NK-92 treated with Interleukin-12 subunit alpha and Interleukin-12 subunit beta, amount 100 ng/mL, for 24 hours (cell line): ENCODE measurements at places on chromosomes 13 and 19.

- no peak for DNase-seq
Measured at GRCh38 chr13:112880221-112880641, 88.8 kb upstream of the MCF2L start.

DNA sequence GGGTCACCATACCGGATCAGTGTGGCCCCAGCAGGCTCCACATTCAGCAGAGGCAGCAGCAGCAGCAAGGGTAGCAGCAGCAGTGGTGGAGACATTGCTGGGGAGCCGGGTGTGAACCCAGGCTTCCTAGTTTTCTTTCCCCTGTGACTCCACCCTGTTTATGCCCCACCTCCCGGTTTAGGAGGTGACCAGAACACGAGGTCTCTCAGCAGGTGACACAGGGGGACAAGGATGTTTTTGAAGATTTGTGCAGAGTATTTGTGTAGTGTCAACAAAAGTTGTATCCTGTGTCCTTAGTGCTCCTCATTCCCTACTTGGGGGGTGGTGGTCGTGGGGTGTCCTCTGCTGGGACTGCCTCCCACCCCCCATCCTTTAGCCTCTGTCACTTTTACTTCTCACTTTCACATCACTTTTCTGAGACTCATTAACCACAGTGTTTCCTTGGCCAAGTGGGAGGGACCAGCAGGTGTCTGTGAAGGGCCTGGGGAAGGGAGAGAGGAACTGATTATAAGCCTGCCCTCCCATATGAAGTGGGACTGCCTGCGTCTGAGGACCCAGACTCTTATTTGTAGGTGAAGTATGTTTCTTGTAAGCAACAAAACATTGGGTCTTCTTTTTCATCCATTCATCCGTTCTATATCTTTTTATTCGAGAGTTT lies 15.6 kb upstream of the KCNC3 start:
- no peak for DNase-seq

GRCh38 chr13:67258482-67258881 lies 28.3 kb upstream of the PCDH9 start:
- no peak for DNase-seq

DNA sequence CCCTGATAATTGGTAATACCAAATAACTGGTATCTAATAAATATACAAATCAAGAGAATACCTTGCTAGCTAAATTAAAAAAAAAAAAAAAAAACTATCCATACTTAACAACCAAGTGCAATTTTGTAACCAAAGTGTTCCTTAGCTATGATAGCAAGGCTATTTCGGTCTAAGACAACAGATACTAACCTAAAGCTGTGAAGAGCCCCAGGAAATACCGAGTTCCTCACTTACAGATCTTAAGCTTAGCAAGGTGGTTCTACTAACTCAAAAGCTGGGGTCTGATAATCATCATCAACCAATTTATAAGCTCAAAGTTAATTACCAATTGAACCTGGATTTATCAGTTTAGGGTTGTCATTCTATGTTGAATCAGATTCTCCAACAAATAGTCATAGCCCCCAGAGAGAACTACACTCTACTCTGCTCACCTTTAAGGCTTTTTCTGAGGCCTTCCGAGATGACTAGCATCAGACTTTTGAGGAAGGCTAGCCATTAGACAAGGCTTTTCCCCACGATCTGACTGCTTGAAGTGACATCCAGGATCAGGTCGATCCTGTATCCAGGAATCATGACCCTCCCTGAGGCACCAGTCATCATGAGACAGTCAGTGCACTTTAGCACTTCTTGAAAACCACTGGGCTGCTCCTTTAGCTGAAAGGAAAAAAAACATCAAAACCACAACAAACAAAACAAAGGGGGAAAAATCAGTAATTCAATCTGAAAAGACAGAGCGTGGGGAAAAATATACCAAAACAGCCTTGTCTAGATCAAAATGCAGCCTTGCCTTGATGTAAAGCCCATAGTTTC lies 31.9 kb downstream of the INTS6 start:
- no peak for DNase-seq

GRCh38 chr13:75947448-75947847 lies 311.3 kb downstream of the LMO7 start:
- no peak for DNase-seq

GRCh38 chr19:9808855-9809824 lies 9.7 kb downstream of the FBXL12 start:
- DNase-seq: no peak

GRCh38 chr19:14494411-14494810 lies 1.5 kb downstream of the GIPC1 start:
- DNase-seq: no peak

GRCh38 chr19:48319647-48320541 lies 5.5 kb upstream of the EMP3 start:
- peak; percentile 63 for DNase-seq

DNA sequence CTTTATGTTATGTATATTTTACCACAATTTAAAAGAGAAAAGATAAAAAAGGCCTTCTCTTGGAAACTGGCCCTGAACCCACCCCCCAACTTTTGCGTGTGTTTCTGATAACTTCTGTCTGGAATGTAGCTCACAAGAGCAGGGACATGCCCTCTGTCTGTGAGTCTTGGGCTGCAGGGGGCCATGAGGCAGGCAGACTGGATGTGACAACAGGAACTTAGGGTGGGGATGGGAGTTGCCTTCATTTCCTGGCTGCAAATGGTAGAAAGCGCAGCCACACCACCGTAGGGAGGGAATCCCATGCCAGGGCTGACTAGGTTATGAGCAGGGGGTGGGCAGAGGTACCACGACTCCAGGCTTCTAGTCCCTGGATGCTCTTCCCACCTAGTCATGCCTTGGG lies 21.9 kb downstream of the CILP2 start:
- no peak for DNase-seq

DNA sequence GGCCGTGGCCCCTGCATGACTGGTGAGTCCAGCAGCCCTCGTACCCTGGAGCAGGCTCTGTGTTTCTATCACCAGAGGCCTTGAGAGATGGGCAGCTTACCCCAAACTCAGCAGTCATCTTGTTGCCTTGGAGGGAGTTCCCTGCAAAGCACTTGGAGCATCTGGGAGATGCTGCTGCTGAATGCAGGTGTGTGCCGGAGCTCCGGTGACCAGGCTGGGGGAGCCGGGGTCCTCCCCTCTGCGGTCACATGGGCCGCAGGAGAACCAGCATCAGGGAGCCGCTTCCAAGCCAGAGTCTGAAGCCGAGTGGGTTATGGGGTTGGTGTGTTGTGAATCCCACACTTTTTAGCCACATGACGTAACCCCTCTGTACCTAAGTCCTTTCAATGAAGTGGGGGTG lies 82.8 kb downstream of the TEX29 start:
- DNase-seq: no peak

- no peak for DNase-seq
Measured at GRCh38 chr19:15550929-15551292, 42.6 kb downstream of the CYP4F22 start.

DNA sequence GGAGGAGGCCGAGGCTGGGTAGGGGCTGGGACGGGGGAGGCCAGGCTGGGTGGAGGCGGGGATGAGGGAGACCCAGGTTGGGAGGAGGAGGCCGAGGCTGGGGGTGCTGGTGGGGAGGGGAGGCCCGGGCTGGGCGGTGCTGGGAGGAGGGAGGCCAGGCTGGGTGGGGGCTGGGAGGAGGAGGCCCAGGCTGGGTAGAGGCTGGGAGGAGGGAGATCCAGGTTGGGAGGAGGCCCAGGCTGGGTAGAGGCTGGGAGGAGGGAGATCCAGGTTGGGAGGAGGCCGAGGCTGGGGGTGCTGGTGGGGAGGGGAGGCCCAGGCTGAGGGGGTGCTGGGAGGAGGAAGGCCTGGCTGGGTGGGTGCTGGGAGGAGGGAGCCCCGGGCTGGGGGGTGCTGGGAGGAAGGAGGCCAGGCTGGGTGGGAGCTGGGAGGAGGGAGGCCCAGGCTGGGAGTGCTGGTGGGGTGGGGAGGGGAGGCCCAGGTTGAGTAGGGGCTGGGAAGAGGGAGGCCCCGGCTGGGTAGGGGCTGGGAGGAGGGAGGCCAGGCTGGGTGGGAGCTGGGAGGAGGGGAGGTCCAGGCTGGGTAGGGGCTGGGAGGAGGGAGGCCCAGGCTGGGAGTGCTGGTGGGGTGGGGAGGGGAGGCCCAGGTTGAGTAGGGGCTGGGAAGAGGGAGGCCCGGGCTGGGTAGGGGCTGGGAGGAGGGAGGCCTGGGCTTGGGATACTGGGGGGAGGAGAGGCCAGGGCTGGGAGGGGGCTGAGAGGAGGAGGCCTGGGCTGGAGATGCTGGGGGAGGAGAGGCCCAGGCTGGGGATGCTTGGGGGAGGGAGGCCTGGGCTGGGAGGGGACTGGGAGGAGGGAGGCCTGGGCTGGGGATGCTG lies 10.7 kb downstream of the TPGS1 start:
- DNase-seq: no peak

DNA sequence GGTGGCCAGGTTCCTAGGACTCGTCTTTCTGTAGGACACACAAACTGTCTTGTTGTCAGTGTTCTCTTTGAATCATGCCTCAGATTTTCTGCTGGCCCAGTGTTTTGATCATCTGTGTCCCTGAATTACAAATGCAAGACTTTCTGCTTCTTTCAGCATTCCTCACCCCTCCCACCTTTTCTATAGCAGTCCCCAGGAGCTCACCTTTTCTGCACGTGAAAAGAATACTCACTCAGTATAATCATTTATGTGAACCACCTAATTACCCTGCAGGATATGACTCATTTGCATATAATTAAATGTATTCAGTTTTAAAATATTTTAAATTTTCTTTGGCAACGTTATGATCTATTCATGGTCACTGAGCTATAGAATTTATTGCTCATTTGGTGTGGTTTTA lies 389.2 kb downstream of the ITGBL1 start:
- no peak for DNase-seq

DNA sequence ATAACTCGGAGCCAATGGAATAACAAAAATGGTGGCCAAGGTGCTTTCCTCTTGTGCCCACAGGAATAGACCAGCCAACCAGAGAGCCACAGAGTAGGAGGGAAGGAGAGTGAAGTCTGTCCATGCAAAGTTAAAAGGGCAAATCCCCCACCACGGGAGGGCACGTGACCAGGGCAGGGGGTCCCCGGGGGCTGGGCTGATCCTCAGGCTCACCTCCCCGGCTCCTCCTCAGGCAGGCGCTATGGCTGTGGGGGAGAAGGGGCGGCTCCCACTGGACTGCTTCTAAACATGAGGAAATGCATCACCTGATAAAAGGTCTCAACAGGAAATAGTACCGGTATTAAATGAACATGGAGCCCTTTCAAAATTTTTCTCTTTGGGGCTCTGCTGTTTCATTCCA lies 73.2 kb upstream of the SLC15A1 start:
- no peak for DNase-seq

GRCh38 chr19:5131031-5131505 lies 162.2 kb downstream of the KDM4B start:
- DNase-seq: no peak

- no peak for DNase-seq
Measured at GRCh38 chr19:13817615-13818371, 22.6 kb downstream of the ZSWIM4 start.

- no peak for DNase-seq
Measured at GRCh38 chr19:6693056-6693471, 23.1 kb upstream of the TNFSF14 start.

GRCh38 chr19:1489463-1490310 lies 463 bp downstream of the PCSK4 start:
- no peak for DNase-seq

DNA sequence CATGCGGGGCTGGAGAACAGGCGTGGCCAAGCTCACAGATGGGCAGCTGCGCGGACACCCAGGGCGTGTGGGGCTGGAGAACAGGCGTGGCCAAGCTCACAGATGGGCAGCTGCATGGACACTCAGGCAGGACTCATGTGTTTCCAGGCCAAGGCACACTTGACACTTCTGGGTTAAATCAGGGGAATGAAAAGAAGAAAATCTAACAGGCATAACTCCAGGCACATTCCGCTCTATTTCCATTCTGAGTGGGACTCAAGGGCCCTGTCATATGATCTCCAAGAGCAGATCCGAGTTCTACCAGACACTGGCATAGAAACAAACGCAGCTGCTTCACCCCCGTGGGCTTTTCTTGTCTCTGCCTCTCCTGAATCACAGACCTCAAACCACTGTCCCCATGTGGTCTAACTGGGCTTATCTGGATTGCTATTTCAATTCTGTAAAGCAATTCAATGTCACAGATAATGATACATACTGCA lies 17.4 kb upstream of the C13orf46 start:
- no peak for DNase-seq

DNA sequence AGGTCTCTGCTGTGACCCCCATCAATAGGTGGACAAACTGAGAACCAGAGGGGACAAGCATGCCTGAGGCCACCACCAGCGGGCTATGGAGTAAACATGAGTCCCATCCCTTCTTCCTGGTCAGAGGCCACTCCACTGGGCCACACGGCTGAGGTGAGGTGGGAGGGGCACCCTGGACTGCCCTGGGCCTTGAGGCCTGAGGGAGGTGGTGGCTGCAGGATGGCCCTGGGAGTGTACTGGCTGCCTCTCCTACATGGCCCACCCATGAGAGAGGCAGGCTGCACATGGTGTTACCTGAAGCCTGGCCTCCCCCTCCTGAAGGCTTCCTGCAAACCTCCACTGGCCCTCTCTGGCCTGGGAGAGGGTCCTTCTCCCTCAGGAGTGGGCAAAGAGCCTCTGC lies 222.4 kb downstream of the TUBA3C start:
- DNase-seq: no peak

- DNase-seq: no peak
Measured at GRCh38 chr19:28333909-28334308, 879.0 kb downstream of the UQCRFS1 start.

DNA sequence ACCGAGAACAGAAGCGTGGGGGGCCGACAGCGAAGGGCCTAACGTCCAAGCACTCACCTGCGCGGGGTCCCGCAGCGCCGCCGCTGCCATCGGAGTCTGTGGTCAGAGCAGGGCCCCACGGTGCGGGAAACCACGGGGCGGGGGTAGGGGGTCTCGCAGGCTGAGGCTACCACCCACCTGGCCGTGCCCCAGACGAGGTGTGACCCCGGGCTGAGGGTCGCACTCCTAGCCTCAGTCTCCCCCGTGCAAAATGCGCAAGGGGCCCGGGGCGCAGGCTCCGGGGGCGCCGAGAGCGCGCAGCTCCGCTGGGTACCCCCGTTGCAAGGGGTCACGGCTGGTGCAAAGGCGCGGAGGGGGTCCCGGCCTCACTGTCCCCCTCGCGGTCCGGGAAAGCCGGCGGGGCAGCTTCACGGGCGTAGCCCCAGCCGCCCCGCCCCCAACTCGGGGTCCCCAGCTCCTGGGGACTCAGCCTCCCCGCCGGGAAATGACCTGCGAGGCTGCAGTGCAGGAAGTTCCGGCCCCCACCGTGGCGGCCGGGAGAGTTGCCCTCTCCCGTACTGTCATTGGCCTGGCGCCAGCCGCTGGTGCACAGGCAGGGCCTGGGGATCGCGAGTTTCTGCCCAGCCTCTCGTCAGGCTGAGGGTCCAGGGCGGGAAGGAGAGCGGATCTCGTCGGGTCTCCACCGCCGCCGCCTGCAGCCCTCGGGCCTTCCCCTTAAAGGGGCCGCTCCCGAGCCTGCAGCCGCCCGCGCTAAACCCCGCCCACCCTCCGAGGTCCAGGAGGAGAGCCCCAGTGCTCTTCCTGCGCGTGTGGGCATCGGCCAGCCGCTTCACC lies at the start of gene ZNF792:
ZNF792 (minus strand) TSS at position 657 of the 834 bp plus-strand sequence; CDS start at position 90, 567 bp downstream.
- peak; percentile 42 for DNase-seq

GRCh38 chr13:34076943-34077703 lies 259.2 kb downstream of the RFC3 start:
- no peak for DNase-seq

- DNase-seq: no peak
Measured at GRCh38 chr13:98632961-98633360, 56.1 kb upstream of the STK24 start.

- DNase-seq: no peak
Measured at GRCh38 chr13:38072696-38073095, 203.1 kb upstream of the TRPC4 start.

- DNase-seq: no peak
Measured at GRCh38 chr13:67366533-67366932, 136.4 kb upstream of the PCDH9 start.
